ENCODE measurements at places on chromosomes 2 and 18. TPM values are rescaled to one million over a fixed set of nuclear protein-coding genes. Genes with fewer than 3 reads are reported as not detected.

The AAK1 gene
- total RNA-seq = 111 TPM

The CYBRD1 gene
- total RNA-seq = 2.7 TPM

The TSHZ1 gene
- total RNA-seq = 13.1 TPM

The POMC gene
- 3.0 TPM for total RNA-seq

Measured in T-helper 2 cell treated with Interferon-gamma antibody and Interleukin-4, amounts not matched to agents 100 ng/mL and 5 ng/mL, for 36 hours (primary cell).